ENCODE measurements at places on chromosomes 1 and 21. TPM values are rescaled to one million over a fixed set of nuclear protein-coding genes. Genes with fewer than 3 reads are reported as not detected.

DNA sequence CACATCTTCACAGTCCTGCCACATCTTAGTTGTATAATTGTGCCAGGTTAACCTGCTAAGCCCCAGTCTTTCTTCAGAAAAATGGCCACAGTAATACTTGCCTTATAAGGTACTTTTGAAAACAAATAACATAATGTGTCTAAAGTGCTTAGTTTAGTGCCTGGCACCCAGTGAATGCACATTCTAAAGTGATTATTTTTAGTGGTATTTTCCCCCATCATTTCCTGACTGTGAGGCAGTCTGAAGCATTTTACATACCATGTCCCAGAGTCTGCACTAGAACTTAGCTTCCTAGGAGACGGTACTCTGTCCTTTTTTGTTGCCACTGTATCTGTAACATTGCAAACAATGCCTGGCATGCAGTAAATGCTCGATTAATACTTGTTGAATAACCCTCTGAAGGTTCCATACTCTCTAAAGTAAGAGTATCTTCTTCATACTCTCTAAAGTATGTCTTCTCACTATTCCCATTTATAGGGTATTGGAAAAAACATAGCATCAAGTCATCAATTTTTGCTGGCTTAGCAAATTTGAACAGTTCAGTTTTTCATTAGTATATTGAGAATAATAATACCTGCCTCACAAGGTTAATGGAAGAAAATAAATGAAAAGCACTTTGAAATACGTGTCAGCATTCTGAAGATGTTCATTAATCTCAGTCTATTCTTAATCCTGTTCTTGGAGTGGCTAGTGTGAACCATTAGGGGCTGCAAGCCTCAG lies 43.7 kb downstream of the FMO3 start:
- DNase-seq, result no peak

GRCh38 chr21:33059380-33059841 lies 10.5 kb upstream of the OLIG1 start:
- no peak for DNase-seq

GRCh38 chr1:159935305-159935704 lies 10.0 kb upstream of the TAGLN2 start:
- no peak for DNase-seq

DNA sequence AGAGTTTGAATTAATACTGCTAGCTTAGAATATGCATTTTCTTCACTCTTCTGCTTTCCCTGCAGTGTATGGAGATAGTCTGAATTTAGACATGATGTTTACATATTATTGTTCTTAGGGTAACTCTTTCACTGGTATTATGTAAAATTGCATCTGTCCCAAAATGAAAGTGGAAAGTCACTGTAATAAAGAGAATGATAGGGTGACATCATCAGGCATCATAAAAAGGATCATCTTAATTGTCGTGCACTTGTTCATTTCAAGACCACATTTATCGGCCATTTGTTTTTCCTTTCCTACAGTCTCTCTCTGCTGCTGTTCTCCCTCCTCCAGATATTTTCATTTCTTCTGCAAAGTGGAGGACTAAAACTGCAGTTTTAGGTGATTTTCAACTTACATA lies 61.9 kb upstream of the ZNF281 start:
- no peak for DNase-seq

DNA sequence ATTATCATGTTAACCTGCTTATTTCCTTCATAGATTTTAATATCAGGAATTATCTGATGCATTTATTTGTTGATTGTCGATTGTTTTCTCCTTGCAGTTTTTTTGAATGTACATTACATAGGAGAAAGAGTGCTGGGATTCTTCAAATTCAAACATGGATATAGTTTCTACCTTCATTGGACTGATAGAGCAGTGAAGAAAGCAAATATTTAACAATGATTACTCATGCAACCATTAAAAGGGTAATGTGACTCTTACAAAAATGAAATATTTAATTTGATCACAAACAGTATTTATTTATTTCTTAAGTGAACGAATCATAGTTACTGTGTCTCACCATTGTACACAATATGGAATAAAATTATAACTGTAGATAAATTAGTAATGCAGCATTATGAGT lies 350.9 kb downstream of the BRINP3 start:
- DNase-seq, result no peak

Gene LCE3E
- total RNA-seq, result not detected

Gene RGS13
- not detected for total RNA-seq

Gene LCK
- 436 TPM for total RNA-seq

Gene SELL
- 396 TPM for total RNA-seq

All from CD4-positive, alpha-beta memory T cell (primary cell).